ENCODE measurements at places on chromosomes 12 and 14.

DNA sequence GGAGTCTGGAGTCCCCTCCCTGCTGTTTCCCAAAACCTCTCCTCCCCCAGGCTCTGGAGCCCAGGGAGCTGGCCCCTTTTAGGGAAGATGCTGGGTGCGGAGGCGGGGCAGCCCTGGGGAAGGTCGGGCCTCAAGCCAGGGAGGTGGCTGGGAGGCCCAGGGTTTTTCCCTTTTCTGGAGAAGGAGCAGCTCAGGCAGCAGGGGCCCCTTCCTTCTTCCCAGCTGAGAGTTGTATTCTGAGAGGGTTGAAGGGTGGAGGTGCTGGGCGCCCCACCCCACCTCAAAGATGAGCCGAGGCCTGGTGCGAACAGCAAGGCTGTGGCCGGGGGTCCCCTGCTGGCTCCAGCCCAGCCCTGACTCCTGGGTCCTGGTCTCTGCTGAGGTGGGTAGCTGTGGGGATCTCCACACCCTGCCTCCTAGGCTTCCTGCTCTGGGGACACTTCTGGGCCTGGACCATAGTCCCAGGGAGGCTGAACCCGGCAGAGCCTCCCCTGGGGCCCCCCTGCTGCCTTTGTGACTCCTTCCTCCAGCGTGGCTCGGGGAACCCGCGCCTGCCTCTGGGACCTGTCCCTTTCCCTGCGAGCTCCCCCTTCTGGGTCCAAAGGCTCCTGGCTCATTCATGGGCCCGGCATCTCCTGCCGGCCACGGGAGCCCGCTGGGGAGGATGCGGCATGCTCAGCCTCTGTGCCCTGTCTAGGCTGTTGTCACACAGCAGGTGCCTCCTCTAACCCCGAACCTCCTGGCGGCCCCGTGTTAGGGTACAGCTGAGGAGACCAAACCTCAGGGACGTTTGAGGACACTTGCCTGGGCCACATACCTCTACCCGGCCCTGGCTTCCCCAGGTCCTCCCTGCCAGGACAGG lies 4.4 kb downstream of the TRMT61A start:
- DNase-seq = no peak

DNA sequence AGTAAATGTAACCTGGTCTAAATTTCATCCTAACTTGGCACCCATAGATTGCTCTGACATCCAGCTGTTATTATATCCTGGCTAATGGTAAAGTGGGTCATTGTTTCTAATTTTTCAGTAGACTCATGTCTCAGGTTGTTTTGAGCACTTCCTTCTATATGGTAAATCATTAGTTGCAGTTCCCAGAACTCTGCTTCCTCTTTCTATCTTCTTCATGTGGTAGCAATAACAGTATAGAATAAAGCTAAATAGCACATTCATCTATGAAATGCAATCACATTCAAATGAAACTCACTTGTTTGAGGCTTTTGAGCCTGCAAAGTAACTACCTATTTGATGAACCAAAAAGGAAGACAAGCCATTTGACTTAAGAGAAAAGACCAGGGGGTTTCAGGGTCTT lies 65.1 kb upstream of the GZMB start:
- DNase-seq = no peak

GRCh38 chr12:53418221-53418620 lies 5.4 kb upstream of the AMHR2 start:
- no peak for DNase-seq

DNA sequence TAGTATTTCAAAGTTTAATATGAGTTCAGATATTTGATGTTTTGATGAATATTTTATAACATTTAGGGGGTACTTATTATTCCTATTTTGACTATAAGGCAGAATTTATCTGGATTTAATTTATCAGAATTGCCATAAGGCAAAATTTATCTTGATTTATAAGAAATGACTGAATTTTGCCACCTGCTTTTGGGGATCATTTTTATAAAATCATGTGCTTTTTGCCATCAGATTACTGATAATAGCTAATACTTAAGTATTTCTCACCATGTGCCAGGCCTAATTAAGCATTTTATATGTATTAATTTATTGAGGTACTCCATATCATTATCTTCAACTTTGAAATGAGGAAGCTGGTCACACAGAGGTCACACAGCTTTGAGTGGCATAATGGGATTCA lies 423.7 kb downstream of the PRKD1 start:
- no peak for DNase-seq

Data from stimulated activated CD4-positive, alpha-beta T cell treated with anti-CD3 and anti-CD28 coated beads, Interleukin-1b, Interleukin-23, amount 100 ng/mL, for 1 hour (primary cell).